ENCODE measurements at places on chromosomes 12 and 14. TPM values are rescaled to one million over a fixed set of nuclear protein-coding genes. Genes with fewer than 3 reads are reported as not detected.

GRCh38 chr12:22325218-22325617 lies 9.3 kb downstream of the ST8SIA1 start:
- peaks cover 26% of the 10 kb centered on the region for H3K27me3 ChIP-seq
- peaks cover 6% of the 10 kb centered on the region for H3K4me1 ChIP-seq
- no peaks in the 10 kb centered on the region for H3K36me3 ChIP-seq
- no peak overlapping the region for H3K4me3 ChIP-seq
- no peak overlapping the region for H3K27ac ChIP-seq

GRCh38 chr12:17810399-17810798 lies 279.6 kb downstream of the RERGL start:
- H3K36me3 ChIP-seq, result no peaks in the 10 kb centered on the region
- H3K27ac ChIP-seq, result no peak overlapping the region
- DNase-seq, result no peak
- H3K27me3 ChIP-seq, result no peaks in the 10 kb centered on the region

DNA sequence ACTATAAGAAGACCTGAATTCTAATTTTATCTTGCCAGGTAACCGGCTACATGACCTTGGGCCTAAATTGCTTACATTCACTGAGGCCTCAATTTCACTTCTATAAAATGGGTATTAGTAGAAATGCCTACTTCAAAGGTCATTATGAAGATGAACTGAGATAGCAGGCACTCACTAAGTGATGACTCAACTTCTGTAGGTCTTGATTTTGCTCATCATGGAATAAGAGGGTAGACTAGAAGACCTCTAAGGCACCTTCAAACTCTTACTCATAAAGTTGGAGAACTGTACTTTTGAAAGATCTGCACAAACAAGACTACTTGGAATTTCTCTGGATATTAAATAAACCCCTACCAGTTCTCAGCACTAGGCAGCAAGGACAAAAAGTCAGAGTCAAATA lies 39.3 kb upstream of the FRMD6 start:
- no peak for DNase-seq
- H3K4me3 ChIP-seq, result no peak overlapping the region
- H3K4me1 ChIP-seq, result peaks cover 37% of the 10 kb centered on the region
- no peak overlapping the region for H3K27ac ChIP-seq

GRCh38 chr12:67774983-67775587 lies 126.5 kb downstream of the DYRK2 start:
- H3K27ac ChIP-seq, result no peak overlapping the region
- H3K36me3 ChIP-seq, result no peaks in the 10 kb centered on the region
- no peak for DNase-seq
- H3K4me1 ChIP-seq, result peaks cover 28% of the 10 kb centered on the region

GRCh38 chr12:24695657-24696329 lies 253.1 kb downstream of the BCAT1 start:
- H3K36me3 ChIP-seq, result peaks cover 3% of the 10 kb centered on the region
- H3K4me1 ChIP-seq, result no peaks in the 10 kb centered on the region
- no peaks in the 10 kb centered on the region for H3K27me3 ChIP-seq
- no peak overlapping the region for H3K27ac ChIP-seq

DNA sequence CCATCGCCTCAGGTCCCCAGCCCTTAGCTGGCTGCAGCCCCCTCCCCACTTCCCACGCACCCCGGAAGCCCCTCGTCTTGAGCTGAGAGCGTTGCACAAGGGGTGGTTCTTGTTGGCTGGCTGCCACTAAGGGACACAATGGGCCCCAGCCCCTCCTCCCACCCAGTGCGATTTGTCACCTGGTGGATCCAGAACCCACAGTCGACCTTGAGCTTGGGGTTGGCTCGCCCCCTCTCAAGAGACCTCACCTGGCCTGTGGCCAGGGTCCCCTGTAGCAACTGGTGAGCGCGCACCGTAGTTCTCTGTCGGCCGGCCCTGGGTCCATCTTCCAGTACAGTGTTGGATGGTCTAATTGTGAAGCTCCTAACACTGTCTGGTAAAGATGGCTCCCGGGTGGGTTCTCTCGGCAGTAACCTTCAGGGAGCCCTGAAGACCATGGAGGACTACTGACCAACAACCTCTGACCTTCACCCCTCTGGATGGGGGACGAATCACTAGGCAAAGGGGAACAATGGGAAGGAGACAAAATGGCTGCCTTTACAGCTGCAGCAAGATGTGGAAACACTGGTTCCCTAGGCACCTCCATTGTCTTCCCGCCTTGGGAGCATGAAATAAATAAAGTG lies 6.6 kb downstream of the PHB2 start:
- H3K27me3 ChIP-seq, result no peaks in the 10 kb centered on the region
- H3K27ac ChIP-seq, result peak overlapping the region; percentile 78
- H3K4me3 ChIP-seq, result no peak overlapping the region

DNA sequence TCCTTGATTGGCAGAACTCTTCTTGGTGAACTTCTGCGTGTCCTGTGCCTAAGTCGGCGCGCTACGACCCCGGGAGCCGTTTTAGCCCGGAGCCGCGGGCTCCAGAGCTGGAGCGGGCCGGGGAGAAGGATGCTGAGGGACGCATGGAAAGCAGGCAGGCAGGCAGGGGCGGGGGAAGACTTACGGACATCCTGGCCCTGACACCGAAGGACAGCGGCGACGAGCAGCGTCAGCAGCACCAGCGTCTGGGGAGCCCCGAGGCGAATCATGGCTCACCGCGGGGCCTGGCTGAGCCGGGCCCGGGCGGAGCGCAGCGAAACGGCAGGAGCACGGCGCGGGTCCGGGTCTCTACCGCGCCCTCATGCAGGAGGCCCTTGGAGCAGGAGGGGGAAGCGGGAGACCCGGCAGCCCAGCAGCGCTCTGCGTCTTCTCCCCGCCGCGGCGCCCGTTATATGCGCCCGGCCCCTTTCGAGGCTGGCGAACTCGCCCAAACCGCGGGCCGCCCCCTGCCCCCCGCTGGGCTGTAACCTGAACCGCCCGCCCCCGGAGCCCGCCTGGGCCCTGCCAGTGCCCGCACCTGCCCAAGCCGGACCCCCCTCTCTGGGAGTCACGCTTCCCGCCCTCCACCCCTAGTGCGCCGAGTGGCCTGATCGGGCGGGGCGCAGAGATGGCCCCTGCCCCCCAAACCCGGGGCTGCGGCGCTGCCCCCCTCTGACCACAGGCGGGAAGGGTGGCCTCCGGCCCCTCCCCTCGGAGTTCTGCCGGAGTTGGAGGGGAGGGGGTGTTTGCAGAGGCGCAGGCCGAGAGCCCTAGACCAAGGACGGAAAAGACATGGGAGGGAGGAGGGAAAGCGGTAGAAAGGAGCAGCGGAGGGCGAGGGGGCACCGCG lies at the start of gene COL2A1:
TSS of gene COL2A1 (minus strand) at position 424 of the 889 bp plus-strand sequence. CDS start at position 269, 155 bp downstream.
- DNase-seq, result no peak
- peaks cover 1% of the 10 kb centered on the region for H3K36me3 ChIP-seq
- H3K4me3 ChIP-seq, result peak within 1 kb of the TSS; percentile 88
- peaks cover 78% of the 10 kb centered on the region for H3K27me3 ChIP-seq

DNA sequence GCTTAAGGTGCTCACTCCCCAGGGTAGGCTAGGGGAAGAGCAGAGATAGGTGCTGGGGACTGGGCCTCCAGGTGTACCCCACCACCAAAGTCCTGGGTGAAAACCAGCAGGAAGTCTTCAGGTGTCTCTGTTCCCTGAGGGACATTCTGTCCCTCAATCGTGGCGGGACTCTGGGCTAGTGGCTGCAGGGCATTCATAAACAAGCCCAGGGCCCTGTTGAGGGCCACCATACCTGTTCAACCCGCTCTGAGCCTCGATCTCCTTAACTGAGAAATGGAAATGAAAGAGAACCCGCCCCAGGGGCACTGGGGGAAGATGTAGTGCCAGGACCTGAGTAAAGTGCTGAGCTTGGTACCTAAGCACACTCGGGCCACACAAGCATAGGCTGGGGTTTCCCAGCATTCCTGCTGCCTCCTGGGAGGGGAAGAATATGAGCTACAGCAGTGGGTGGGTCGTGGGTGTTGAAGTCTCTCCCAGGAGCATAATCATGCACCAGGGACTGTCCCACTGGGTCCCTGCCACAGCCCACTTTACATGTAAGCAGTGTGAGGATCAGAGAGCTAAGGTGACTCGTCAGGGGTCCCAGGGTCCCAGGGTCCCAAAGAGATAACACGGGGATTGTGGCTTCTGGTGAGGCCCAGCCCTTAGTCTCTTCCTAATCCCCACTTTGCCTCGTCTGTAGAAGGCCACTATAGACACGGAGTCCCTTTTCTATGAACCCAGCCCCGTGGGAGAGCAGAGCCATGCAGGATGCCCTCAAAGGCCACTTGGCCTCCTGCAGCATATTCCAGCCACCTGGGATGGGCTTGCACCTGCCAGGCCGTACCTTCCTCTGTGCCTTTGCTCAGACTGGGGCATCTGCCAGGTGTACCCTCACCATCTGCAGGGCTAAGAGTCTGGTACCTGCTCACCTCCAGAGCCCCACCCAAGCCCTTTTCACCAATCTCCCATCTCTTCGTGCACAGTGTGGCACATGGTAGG lies 14.4 kb downstream of the FAM222A start:
- no peak overlapping the region for H3K4me3 ChIP-seq
- no peak for DNase-seq
- peaks cover 2% of the 10 kb centered on the region for H3K4me1 ChIP-seq

GRCh38 chr14:91872011-91872501 lies 4.7 kb upstream of the TC2N start:
- DNase-seq, result no peak
- H3K4me3 ChIP-seq, result no peak overlapping the region
- H3K27me3 ChIP-seq, result no peaks in the 10 kb centered on the region
- no peak overlapping the region for H3K27ac ChIP-seq
- peaks cover 25% of the 10 kb centered on the region for H3K36me3 ChIP-seq

DNA sequence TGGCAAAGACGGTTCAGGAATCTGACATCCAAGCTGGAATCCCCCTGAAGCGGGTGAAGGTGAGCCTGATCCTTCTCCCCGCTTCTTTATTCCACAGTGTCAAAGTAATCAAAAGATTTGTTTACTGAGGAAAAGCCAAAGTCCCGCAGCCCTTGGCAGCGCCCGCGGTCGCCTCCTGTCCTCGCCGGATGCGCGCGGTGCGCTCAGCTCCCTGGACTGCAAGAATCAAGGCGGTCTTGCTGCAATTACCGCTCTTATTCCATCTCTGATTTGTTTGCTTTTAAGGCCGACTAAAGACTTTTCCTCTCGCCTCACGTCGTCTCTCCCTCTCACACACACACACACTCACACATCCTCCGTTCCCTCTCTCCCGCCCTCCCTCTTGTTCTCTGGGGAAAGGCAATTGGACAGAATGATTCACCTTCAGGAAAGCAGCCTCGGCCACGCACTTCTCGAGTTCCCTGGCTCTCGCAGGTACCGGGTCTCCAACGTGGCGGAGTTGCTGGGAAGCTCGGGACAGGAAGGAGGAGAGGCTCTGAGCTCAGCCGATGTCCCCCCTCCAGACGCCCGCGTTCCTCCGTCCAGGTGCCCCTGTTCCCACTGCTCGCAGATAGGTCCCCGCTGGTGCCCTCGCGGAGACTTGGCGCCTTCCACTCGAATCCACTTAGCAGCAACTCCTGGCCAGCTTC lies 68.6 kb upstream of the USP15 start:
- H3K4me1 ChIP-seq, result peaks cover 23% of the 10 kb centered on the region
- no peaks in the 10 kb centered on the region for H3K36me3 ChIP-seq
- H3K4me3 ChIP-seq, result peak overlapping the region; percentile 74
- no peak overlapping the region for H3K27ac ChIP-seq
- H3K27me3 ChIP-seq, result peaks cover 82% of the 10 kb centered on the region
- DNase-seq, result no peak

DNA sequence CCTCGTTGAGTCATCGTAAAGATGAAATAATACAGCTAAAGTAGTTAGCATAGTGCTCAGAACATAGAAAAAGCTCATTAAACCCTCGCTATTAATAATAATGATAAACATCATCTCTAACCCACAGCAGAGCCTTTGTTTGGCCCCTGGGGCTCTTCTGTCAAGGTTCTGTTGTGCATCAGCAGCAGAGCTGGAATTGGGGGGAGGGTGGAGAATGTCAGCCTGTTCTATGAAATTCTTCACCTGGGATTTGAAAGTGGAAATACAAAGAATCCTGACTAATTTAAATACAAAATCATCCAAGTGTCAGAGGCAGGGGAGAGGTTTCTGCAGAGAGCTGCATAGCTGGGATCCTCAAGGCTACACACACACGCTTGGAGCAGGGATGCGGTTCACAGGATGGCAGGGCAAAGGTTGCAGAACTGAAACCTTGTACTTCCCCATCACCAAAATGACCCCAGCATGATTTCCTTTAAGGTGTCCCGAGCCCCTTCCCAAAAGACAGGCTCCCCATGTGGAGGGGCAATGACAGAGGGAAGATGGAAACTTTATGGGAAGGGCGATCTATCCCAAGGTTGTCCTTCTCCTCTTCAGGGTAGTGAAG lies 71.8 kb downstream of the DAD1 start:
- H3K27ac ChIP-seq, result no peak overlapping the region
- H3K4me1 ChIP-seq, result peaks cover 43% of the 10 kb centered on the region
- H3K36me3 ChIP-seq, result no peaks in the 10 kb centered on the region
- no peak for DNase-seq
- no peak overlapping the region for H3K4me3 ChIP-seq

DNA sequence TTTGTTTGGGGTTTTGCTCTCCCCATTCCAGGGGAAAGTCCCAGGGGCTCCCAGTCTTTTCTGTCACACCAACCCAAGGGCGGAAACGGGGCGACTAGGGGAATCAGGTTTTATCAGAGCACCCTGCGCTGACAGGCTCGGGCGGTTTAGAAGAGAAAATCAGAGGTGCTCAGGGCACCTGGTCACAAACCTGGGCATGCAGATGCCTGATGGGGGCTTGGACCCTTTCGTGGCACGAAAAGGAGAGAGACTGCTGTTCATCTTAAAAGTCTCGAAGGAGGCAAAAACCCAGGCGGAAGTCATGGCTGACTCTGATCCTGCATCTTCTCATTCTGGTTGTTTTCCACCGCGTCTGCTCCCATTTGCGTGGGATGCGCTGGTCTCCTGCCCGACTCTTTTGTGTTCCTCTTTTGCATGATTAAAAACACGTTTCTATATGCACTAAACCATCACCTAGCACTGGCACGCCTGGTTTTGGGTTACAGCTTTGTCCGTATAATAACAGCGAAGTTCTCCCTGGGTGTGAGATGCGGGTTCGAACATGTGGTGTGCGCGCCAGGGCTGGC lies 13.2 kb downstream of the OTX2 start:
- H3K4me3 ChIP-seq, result no peak overlapping the region
- H3K4me1 ChIP-seq, result no peaks in the 10 kb centered on the region
- no peaks in the 10 kb centered on the region for H3K36me3 ChIP-seq
- H3K27ac ChIP-seq, result no peak overlapping the region

HOXC12 gene
- total RNA-seq, result not detected

SLC5A8 gene
- total RNA-seq, result not detected

PKP2 gene
- total RNA-seq, result 2.1 TPM

NOXRED1 gene
- total RNA-seq, result 0.35 TPM

USP44 gene
- 0.39 TPM for total RNA-seq

DAO gene
- not detected for total RNA-seq

Measured in osteocyte (in vitro differentiated cells).